Lung microvascular endothelial cell (primary cell): ENCODE measurements at places on chromosomes 6 and 20.
A peak's percentile ranks its signal among the peaks of the same experiment; 100 is the strongest.

GRCh38 chr20:57770852-57771720 lies 61.3 kb upstream of the PMEPA1 start:
- DNase-seq: no peak

GRCh38 chr20:4689220-4689619 lies 32.5 kb upstream of the PRND start:
- peak; percentile 33 for DNase-seq

DNA sequence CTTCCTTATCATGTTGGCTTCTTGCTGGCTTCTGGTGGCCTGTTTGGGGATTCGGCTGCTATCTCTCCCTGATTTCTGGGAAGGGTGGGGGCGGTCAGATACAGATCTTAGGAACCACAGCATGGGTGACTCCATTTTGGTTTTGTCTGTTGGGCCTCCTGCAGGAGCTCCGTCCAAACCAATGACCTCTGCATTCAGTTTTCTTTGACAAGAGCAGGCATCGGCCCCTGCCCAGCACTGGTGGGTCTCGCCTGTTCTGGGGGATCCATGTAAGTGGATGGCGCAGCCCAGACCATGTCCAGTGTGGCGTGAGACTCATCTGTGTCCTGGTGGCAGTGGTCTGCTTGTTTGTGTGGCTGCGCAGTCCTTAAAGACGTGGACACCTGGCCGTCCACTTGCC lies 8.6 kb upstream of the ARFGAP1 start:
- no peak for DNase-seq

GRCh38 chr6:151514000-151514730 lies 20.3 kb downstream of the CCDC170 start:
- no peak for DNase-seq

DNA sequence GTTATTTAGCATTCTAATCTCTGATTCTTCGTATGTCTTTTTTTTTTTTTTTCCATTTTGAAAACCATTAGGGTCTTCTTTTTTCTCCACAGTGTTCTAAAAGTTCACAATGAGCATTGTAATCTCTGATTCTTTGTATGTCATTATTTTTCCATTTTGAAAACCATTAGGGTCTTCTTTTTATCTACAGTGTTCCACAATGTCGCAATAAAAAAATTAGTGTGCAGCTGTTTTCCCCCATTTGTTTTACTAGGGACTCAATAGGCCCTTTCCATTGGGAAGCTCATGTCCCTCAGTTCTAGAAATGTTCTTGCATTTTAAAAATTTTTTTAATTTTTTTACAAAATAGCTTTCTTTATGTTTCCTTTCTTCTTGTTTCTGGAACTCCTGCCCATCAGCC lies 64.2 kb downstream of the RNF182 start:
- DNase-seq: no peak

- DNase-seq: no peak
Measured at GRCh38 chr6:43695215-43695966, 7.8 kb upstream of the MRPS18A start.

DNA sequence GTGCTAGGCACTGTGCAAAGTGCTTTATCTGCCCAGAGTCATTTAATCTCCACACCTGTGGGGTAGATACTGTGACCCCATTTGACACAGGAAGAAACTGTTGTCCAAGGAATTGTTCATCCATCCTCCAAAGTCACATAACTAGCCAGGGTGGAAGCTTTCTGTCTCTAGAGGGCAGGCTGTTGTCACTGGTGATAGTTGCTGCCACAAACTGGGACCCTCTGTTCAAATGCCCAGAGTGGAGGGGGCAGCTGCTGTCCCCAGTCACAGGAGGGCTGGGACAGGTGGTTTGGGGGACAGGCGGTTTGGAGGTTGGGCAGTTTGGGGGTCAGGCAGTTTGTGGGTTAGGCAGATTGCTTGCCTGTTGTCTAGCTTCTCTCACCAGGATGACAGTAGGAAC lies 16.1 kb upstream of the TMEM242 start:
- peak; percentile 23 for DNase-seq

GRCh38 chr20:16541878-16542277 lies 31.4 kb downstream of the KIF16B start:
- no peak for DNase-seq

- no peak for DNase-seq
Measured at GRCh38 chr20:5636841-5637240, 113.4 kb upstream of the SHLD1 start.

GRCh38 chr20:18796282-18796833 lies 17.2 kb upstream of the SCP2D1 start:
- DNase-seq: no peak

- peak; percentile 8 for DNase-seq
Measured at GRCh38 chr20:45470262-45470931, 844 bp downstream of the WFDC2 start.

DNA sequence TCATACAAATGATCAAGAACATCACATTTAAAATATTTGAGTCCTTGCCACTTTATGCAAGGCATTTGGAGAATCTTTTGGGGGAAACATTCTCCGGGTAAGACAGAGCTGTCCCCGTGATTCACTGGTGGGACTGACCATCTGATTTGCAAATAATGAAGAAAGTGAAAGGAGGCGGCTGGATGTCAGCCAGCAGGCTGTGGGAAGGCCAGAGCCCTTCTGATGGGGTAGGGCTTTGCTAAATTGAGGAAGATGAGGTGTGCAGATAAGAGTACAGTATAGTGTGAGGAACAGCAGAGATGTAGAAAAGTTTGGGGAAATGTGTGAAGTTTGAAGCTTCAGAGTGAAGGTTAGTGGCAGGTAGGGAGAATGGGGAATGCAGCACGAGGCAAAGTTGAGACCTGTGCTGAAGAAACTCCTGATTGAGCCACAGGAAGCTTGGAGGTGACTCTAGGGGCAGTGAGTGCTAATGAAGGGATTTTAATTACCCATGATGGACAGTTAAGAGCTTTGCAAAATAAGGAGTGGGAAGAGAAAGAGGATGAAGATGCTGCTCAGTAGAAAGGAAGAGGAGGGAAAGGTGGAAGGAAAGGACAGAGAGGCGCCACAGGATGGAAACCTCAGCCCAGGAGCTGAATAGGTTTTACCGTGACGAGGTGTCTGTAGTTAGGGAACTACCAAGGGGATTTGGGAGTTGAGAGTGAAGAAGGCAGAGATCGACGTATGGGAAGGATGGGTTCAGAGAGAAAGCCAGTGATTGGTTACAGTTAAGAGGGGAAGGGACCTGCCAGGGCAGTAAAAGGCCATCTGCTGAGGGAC lies 68.7 kb downstream of the SNX9 start:
- no peak for DNase-seq

- no peak for DNase-seq
Measured at GRCh38 chr6:84046755-84047154, 13.2 kb downstream of the MRAP2 start.

DNA sequence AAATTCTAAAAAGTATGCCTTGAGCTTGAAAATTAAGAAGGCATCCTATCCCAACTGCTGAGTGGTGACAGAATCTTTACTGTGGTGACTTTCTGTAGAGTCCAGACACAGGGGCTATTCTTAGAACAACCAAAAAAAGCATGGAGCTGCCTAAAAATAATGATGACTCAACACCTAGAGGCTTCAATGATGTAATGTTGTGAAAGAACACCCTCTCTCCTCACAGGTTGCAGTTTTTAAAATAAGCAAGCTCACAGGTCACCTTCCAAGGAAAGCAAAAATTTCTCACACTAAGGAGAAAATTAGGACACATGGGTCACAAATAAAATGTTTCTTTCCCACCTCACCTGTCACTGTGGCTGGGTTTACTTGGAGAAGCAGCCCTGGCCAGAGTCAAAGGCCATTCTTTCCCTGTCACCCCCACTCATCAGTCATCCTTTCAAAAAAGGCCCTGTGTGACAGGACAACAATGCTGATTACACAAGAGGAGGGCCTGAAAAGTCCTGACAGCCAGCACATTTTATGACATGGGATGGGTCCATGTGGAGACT lies 53.5 kb downstream of the RCAN2 start:
- DNase-seq: no peak

- no peak for DNase-seq
Measured at GRCh38 chr6:169269180-169270076, 15.8 kb upstream of the THBS2 start.

- DNase-seq: peak; percentile 43
Measured at GRCh38 chr6:130969791-130970491, 93.1 kb downstream of the EPB41L2 start.

DNA sequence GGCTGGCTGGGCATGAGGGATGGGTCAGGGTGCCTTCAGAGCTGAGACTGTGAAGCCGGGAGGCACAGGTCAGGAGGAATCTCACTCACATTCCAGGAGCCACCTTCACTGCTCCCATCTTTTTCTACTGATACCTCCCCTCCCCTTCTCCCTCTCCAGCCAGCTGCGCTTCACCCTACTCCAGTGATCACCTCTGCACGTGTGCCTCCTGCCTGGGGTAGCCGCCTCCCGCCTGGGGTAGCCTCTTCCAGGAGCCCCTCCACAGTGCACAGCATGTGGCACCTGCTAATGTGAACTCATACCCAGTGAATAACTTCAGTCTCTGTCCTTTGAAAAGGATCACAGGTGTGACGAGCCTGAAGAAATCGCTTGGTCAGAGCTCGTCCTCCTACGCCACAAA lies 232.6 kb downstream of the TMEM242 start:
- no peak for DNase-seq

- DNase-seq: no peak
Measured at GRCh38 chr6:146071781-146072180, 42.9 kb downstream of the GRM1 start.

DNA sequence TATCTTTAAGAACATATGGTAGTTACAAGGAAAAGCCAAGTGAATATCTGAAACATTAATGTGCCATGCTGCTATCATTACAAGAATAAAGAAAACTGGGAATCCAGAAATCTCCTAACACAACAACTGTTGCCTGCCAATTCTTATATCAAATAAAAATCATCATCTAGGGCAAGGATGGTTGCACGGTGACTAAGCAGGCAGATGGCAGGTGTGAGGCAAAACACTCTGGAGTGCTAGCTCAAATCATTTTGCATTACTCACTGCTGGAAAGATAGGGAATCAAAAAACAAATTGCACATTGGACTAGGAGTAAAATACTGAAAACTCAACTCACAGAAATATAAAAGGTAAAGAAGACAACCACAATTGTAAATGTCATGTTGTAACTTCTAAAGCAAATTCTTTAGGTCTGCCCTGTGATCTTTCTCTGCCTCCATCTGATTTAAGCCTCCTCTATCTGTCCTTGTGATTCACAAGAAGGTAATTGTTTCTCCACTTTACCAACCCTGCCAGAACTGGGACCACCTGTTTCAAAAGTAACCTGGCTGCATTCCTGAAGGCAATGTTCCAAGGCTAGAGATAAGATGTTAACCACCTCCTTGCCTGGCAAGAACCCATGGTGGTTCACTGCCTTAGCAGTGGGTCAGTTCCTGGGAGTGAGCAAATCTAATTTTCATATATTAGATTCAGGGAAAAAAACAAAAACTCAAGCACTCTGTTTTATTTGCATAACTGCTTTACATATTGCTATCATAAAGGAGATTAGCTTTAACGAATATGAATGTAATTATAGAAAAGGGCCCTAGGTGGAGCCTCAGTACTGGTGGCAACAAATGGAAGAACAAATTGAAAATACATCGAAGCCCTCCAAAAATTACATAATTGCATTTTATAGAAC lies 33.1 kb upstream of the LCA5 start:
- peak; percentile 80 for DNase-seq

GRCh38 chr6:24064106-24064505 lies 61.9 kb upstream of the NRSN1 start:
- no peak for DNase-seq

DNA sequence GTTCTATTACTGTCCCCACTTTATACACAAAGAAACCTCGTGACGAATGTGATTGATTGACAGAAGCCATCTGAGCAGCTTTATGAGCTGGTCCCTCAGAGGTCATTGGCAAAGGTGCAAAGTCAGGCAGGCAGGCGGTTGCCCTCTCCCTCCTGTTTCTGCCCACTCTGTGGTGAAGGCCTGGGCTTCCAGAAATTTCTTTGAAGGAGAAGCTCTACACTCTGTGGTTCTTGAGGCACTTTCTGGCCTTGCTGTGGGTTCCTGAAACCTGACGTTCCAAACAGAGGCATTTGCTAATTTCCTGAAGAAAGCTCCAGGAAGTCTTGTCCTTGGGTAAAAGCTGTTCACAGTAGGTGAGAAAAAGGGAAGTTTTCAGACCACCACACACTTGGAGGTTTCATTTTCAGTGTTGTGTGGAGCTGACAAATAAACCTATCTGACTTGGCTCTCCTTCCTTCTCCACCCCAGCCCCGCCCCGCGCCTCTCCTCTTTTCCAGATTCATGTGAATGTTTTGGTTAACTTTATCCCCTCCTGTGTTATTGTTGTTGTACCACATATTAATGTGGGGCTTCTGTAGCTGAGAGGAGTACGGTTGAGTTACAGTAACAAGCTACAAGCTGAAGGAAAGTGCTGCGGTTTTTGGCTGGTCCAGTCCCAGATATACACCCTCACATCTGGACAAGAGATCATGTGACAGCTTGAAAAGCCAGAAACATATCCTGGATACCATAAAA lies 274.1 kb downstream of the CLIC5 start:
- DNase-seq: no peak

- no peak for DNase-seq
Measured at GRCh38 chr20:37480919-37481318, 40.1 kb upstream of the NNAT start.

- DNase-seq: no peak
Measured at GRCh38 chr6:105097288-105097687, 82.5 kb downstream of the POPDC3 start.

- no peak for DNase-seq
Measured at GRCh38 chr6:37620519-37620918, 77.2 kb downstream of the MDGA1 start.
